ENCODE measurements at places on chromosomes 2 and 18.

DNA sequence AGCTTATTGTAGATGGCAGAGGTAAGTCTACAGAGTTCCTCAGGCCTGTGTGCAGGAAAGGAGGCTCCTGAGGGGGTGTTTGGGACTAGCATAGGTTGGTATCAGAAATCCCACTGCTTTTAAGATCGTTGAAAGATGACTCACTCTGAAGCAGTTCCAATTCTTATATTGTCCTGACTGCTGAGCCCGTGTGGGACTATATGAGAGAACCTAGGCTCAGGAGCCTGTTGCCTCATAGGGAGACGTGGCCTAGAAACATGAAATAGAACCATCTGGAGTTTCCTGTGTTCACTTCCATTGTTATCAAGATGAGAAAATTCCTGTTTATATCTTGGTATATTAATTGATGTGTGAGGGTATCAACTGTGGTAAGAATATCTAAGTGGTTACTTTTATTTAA is 5.7 kb downstream of the CCT7 start:
- no peak for DNase-seq

GRCh38 chr2:51697095-51697494 is 665.2 kb upstream of the NRXN1 start:
- DNase-seq: no peak

GRCh38 chr2:2117923-2118322 is 213.2 kb downstream of the MYT1L start:
- DNase-seq: no peak

- no peak for DNase-seq
Observed at GRCh38 chr2:127411653-127412369, 6.4 kb upstream of the PROC start.

DNA sequence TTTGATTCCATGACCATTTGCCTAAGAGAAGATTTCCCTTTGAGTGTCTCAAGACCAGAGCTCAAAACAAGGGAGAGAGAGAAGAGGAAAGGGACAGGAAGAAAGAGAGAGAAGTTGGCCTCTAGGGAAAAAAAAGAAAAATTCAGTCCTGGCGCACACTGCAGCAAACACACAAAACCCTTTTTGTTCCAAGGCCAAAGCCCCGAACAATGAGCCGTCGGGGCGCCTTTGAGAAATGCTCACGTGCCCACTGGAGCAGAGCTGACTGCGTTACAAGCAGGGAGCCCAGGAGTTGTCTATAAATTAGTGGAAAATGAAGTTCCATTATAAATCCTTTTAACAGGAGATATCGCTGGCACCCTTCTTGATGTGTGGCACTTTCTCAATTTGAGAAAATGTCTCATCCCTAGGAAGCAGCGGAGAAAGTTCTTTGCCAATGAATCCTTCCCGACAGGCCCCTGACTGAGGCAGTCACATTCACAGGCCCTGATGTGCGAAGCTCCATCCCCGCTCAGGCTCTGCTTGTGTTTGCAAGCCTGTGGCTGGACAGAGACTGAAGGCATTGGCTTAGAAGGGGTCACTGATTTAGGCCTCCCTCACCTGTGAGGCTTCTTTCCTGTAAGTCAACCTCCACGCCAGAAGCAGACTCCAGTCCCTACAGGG is 32.1 kb upstream of the NCKAP5 start:
- DNase-seq: no peak

DNA sequence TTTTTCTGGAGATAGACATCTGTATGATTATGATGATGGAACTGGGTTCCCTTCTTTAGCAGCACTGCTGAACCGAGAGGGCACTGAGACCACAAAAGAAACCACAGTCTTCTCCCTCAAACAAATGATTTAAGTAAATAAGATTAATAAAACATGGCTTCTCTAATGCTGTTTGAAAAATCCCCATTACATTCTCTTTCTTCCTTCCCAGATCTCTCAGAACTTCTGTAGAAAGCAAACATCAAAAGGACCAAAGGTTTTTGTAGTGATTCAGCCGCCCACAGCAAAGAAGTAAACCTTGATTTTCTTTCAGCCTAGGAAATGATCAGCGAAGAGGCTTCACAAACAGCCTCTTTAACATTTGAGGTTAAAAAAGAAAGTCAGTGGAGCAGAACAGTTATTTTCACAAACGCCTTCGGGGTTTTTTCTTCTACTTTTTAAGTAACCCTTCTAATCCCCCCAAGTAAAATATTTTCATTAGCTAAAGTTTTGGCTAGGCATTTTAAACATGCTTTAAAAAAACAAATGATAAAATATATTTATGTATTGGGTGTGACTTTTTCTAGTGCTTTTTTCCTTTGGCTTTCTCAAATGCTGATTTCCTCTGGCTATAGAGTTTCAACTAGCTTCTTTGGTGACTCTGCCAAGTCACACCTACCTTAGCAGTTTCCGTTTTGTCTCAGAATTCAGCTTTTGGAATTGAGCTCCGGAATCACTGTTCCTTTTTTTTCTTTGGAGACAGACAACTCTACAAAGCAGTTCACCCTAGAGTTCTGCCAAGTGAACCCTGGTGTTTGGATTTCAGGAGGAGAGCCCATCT is 89.6 kb downstream of the UPP2 start:
- peak; percentile 29 for DNase-seq

DNA sequence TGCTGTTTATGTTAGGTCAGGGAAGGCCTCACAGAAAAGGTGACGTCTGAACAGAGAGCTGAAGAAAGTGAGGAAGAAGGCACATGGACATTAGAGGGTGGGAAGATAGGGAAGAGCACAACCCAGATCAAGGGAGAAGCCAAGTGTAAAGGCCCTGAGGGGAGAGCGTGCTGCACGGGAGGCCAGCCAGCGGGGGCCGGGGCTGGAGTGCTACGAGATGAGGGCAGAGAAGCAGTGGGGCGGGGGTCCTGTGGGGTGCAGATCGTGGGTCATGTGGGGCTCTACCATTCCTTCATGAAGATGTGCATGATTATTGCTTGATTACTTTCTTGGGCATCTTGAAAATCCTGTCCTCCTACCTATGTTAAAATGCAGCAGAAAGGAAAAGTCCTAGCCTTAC is 50.8 kb downstream of the PROC start:
- DNase-seq: no peak

DNA sequence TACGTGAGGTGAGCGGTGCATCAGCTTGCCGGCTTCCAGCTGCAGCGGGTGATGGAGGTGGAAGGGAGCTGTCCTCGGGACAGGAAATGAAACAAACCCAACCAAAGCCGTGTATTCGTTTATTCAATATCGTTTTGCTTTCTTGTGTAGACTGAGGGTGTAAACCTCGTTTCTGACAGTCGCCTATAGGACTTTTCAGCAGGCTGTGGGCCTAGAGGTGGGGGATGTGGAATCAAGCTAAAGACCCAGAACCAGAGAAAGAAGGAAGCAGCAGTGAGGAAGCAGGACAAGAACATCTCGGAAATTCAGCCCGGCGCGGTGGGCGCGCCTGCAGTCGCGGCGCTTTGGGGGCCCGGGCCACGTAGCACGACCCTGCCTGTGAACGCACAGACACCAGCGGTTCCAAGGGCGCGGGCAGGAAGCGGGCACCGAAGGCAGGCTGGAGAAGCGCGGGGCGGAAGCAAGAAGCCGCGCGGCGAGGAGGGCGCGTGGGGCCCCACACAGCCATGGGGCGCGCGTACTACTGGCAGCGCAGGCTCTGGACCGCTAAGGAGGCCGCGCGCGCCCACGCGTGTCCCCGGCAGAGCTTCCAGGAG is 755 bp upstream of the ATP9B start:
- no peak for DNase-seq

DNA sequence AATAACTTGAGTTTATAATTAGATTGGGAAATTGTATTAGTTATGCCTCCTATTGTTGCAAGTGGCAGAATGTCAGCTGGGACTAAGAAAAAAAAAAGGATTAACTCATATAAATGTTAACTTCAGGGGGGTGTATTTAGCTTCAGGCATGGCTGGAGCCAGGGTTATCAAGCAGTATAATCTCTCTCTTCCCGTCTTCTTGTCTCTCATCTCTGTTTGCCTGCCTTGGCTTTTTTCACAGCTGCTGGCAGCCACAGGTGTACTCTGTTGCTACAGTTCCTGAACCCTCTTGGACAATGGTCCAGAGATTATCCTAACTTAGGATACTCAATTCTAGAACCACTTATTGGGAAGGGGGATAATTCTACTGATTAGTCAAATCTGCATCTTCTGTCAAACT is 370.7 kb upstream of the MEX3C start:
- DNase-seq: no peak

DNA sequence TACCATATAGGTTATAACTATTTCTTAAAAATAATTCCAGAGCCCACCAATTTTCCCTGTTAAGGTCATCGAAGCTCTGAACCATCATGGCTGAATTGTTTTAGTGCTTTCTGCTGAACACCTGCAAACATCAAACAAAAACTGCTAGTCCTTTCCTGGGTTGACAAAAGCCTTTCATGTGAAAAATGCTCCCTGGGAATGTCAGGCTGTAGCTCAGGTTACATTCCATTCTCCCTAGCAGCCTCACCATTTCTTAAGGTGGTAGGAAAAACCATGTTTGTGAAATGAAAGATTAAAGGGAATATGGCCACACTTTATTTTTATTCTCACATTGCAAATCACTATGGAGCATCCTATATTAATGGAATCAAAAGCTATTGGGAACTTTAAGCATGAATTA is 5.7 kb downstream of the TCF4 start:
- no peak for DNase-seq

DNA sequence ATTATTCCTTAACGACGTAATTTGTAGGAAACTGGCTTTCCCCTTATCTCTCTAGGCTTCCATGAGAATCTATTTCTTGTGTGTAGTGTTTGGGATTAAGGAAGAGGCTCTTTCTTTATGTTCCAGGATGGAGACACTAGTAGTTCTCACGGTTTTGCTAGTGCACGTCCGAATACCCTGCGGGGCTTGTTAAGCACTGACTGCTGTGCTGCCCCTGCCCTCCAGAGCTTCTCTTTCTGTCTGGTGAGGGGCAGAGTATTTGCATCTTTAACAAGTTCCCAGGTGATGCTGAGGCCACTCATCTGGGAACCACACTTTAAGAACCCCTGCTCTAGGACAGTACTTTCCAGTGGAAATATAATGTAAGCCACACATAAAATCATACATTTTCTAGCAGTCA is 76.4 kb downstream of the SPATS2L start:
- DNase-seq: no peak

- DNase-seq: no peak
Observed at GRCh38 chr2:120338015-120338414, 7.9 kb upstream of the INHBB start.

DNA sequence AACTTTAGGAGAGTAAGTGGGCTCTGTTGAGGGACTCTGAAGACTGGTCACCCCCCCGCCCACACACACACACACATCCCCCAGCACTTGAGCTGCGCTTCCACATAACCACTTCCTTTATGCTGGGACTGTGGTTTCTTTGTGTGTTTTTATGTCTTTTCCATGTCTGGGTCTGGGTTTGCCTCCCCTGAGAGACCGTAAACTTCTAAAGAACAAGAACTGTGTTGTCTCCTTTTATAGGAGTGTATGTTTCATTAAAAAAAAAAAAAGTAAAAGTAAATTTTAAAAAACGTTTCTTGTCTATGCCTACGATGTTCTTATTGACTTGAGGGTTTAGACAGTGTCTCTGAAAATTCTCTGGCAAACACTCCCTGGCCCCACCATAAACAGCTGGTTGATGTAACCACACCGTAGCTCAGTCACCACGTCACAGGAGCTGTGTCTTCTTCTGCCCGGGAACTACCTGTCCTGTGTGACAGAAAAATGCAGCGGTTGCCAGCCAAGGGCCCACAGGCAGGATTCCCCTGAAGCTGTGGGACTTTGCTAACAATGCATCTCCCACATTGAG is 68.0 kb downstream of the KLHL29 start:
- peak; percentile 55 for DNase-seq

DNA sequence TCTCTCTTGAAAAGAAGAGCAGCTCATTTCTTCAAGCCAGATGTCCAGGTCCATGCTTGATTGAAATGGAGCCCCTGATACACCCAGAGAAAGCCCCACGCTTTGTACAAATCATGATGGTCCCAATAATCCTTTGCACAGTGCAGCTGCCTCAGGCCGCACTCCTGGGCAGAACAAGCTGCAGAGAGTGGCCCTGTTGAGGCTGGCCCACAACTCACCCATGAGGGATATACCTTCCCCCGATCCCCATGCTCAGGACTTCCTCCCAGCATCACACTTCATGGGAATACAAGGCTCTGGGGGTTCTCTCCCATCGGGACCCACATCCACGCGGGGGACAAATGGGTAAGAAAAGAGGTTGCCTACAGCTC is 181.8 kb downstream of the CTIF start:
- no peak for DNase-seq

DNA sequence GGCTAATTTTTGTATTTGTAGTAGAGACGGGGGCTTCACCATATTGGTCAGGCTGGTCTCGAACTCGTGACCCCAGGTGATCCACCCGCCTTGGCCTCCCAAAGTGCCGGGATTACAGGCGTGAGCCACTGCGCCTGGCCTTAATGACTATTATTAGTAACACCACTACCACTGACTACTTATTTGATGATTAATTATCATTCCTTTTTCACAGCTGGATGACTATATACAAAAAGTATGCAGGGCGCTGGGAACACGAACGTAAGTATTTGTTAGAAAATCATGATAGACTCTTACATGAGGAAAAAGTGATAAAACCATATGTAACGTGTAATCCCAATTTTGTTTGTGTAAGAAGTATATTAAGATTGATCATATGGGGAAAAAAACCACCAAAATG is 21.6 kb downstream of the DARS1 start:
- DNase-seq: no peak

DNA sequence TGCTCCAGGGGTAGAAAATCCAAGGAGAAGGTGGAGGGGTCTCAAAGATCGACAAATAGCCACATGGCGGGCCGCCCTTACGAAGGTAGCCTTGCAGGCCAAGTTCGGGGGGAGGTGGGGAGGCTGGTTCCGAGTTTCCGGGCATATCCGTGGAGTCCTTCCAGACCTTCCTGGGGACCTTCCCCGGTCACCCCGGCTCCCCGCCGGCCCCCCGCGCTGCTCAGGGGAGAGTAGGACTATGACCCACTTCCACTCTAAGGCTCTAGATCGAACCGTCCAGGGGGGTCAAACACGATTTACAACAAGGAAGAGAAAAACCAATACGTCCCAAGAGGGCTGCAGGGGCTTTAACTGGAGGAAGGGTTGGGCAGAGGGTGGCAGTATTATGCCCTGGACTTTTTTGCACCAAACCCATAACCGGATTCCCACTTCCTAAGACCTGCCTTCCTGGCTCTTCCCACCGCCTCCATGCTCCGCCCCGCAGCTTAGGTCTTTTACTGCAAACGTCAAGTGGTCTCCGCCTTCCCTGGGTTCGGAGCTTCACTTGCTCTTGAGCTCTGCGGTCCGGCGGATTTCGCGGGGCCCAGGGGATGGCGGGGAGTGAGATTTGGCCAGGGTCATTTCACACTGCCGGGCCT is 779 bp upstream of the LYPD6 start:
- DNase-seq: peak; percentile 77

GRCh38 chr2:129778584-129778877 is 200.9 kb upstream of the RAB6C start:
- DNase-seq: no peak

DNA sequence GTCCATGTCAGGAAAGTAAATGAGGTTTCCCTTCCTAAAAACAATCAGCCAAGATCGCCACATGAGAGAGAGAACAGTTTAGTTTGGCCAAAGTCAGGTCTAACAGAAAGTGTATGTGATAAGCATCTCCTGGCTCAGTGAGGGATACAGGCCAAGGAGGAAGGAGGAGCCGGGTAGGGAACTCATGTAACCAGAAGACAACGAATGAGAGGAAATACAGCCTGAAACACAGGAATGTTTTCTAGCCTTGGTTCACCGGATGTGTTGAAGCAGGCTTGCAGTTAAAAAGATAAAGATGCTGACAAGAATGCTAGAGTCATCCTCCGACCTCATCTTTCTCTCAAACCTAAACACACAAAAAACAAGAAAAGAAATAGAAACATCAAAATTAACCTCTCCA is 283.9 kb upstream of the SIX2 start:
- no peak for DNase-seq
